ENCODE measurements at places on chromosomes 16 and 17.
A peak's percentile ranks its signal among the peaks of the same experiment; 100 is the strongest.

GRCh38 chr16:56938664-56939513, 6.9 kb downstream of the HERPUD1 start:
- DNase-seq, result peak; percentile 48

- no peak for DNase-seq
Measured at GRCh38 chr16:25256695-25257469, 763 bp downstream of the ZKSCAN2 start.

- DNase-seq, result no peak
Measured at GRCh38 chr17:78822552-78822951, 18.1 kb downstream of the USP36 start.

DNA sequence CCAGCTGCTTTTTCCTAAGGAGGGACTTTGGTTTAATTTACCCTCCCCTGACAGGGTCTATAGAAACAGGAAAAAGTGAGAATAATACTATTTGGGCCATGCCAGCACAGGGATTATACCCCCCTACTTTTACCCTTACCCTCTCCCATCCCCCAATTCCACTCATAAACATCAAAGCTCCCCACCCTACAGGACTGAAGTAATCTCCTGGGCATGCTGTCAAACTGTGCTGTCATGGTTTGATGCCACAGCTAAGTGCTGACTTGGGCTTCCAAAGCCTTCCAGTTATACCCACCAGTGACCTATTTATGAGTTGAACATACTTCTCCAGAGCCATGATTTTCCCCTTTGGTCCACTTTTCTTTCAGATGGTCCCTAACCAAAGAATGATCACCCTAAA, 12.8 kb downstream of the PHF12 start:
- DNase-seq, result no peak

GRCh38 chr17:64264891-64265290, 1.8 kb upstream of the TEX2 start:
- DNase-seq, result no peak

DNA sequence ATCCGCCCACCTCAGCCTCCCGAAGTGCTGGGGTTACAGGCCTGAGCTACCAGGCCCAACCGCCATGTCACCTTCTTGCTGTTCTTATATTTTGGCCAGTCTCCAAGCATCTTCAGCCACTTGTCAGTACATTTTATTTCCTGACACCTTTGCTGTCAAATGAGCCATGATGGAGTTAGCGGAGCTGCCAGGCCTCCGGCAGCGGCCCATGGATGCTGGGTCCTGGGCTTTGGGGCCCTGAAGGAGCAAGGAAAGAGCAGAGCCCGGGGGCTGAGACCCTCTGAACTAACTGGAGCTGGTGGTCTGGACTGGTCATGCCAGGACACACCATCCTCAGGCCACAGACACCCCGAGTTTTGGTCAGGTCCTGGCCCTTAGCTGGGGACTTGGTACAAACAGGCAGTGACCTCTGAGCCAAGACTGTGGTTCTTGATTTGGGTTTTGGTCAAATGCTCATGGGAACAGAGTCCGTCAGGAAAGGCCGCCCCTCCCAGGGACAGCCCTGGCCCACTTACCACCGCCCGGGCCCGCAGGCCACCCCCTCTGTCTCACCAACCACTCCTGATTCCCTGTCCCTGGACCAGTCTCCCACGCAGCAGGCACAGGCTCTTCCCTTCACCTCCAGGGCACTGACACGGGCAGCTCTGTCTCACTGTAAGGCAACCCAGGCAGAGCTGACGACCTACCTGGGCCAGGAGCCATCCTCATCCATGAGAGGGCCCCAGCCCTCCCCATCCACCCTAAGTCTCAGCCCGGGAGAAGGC, 42.0 kb downstream of the TNFRSF13B start:
- no peak for DNase-seq

- DNase-seq, result no peak
Measured at GRCh38 chr16:12113523-12114345, 137.2 kb downstream of the SNX29 start.

- no peak for DNase-seq
Measured at GRCh38 chr17:33120103-33120502, 128.5 kb downstream of the SPACA3 start.

DNA sequence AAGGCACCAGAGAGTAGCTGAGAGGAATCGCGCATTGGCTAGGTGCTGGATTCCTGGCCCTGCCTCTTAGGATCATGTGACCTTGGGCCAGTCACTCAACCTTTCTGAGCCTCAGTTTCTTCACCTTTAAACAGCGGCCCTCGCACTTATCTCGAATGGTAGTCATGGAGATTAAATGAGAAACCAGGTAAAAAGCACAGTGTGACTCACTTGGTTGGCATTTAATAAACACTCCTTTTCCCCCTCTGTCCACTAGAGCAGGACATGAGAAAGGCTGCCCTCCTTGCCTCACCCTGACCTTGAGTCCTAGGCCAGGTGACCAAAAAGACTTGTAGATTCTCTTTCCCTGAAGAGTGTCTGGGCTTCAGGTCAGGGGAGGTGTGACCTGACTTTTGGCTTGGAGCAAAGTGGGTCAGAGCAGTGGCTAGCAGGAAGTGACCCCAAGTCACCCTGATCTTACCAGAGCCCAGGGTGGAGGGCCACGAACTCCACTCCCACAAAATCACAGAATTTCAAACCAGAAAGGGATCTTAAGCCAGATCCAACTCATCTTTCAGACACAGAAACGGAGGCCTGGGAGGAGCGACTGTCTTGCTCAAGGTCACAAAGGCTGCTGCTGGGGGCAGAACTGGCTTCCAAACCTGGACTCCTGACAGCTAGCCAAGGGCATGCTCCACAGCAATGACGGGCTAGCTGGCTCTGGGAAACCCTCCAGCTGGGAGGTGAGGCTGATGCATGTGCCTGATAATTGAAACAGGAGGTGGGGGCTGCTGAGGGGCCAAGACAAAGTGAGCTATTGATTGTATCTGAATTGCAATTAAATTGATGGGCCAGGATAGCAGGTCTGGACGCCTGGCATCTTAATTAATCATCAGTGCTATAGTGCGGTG, 65.2 kb downstream of the PIPOX start:
- DNase-seq, result no peak

- no peak for DNase-seq
Measured at GRCh38 chr16:75192606-75193264, 14.2 kb downstream of the CTRB2 start.

DNA sequence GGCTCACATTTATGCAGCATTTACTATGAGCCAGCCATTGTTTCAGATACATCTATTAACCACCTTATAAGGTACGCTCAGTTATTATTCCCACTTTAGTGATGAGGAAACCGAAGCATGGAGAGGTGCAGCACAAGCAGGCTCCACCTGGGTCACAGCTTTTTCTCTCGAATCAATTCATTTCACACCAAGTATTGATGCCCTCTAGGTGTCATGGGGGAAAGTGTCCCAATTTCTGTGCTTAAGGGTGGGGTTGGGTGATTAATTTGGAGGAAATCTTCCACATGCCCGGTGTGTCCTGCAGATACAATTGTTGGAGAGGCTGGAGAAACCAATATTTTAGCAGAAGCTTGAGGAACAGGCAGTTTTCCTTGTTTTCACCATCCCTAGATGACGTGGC, 62.7 kb upstream of the DNAJA2 start:
- no peak for DNase-seq

- DNase-seq, result peak; percentile 59
Measured at GRCh38 chr17:42928714-42929496, 28.3 kb downstream of the G6PC1 start.

- no peak for DNase-seq
Measured at GRCh38 chr17:36197387-36197703, 787 bp upstream of the CCL3L1 start.

DNA sequence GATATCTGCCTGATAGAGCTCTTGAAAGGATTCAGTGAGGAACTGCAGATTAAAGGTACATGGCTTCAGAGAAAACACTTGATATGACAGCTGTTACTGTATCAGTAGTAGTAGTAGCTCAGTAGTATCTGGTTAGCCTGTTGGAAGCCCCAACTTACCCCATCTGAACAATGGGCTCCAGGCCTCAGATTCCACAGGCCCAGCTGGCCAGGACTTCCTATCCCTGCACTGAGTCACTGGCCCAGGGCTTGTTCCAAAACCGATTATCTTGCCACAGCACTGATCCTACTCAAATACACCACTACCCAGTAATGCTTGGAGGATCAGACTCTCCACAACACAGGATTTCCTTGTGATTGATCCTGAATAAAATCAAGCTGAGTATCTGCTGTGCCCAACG, 32.6 kb downstream of the DCUN1D3 start:
- DNase-seq, result no peak

GRCh38 chr17:50462446-50462845, 6.2 kb downstream of the CHAD start:
- no peak for DNase-seq

- no peak for DNase-seq
Measured at GRCh38 chr17:31573861-31574260, 182.4 kb downstream of the RAB11FIP4 start.
